ENCODE measurements at places on chromosomes 2 and 18.
A peak's percentile ranks its signal among the peaks of the same experiment; 100 is the strongest.

GRCh38 chr2:147665105-147665504 is 179.7 kb upstream of the ACVR2A start:
- peak; percentile 33 for DNase-seq

- no peak for DNase-seq
Observed at GRCh38 chr2:236715491-236715961, 145.9 kb downstream of the ACKR3 start.

DNA sequence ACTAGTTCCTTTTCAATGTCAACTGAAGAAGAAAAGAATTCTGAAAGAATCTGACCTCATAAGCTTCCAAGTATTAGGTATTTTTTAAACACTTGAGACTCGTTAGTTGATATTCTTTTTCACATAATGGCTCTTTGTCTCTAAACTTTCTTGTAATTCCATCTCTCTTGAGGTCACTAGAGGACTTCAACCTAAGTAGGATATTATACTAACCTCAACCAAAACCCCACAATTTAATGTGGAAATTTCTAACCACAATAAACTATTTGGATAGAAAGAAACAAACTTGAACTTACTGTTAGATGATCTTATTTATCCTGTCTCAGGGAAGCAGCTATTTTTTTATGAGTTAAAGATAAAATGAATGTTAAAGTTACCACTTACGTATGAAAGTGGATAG is 206.9 kb upstream of the FSIP2 start:
- no peak for DNase-seq

DNA sequence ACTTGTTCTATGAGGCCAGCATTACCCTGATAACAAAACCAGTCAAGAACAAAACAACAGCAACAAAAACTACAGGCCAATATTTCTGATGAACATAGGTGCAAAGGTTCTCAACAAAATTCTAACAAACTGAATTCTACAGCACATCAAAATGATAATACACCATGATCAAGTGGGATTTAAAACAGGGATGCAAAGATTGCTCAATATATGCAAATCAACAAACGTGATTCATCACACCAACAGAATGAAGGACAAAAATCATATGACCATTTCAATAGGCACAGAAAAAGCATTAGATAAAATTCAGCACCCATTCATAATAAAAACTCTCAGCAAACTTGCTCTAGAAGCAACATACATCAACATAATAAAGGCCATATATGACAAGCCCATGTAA is 173.6 kb downstream of the CAMKMT start:
- peak; percentile 10 for DNase-seq

DNA sequence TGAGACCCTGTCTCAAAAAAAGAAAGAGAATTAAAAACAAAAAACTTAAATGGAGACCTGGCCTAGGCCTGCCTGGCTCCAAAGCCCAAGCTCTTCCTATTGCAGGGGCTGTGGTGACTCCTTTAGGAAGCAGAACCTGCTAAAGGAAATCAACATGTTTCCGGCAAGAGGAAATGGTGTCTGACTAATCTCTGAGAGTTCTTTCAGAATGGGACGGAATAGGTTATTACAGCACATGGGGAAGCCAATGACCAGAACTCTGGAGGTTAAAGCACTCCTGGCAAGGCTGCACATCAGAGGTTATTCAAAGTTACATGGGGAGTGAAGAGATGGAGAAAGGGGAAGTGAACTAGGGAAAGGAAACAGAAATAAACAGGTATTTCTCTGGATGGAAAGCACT is 21.4 kb downstream of the KIF3C start:
- peak; percentile 64 for DNase-seq

DNA sequence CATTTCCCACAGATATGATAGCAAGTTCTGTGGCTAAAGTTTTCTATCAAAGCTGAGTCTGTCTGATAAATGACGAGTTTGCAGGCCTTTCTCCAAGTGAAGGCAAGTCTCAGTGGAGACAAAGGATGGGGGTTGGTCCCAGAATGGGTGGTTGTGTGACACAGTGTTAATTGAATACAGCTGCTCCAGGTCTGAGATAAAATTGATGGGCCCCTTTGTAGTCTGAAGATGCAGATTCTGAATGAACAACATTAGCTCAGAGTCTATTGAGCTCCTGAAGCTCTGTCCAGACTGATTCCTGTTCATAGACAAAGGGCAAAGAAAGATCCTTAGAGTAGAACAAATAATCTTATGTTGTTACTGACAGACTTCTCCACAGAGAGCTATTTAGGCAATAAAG is 296.9 kb upstream of the CYRIA start:
- no peak for DNase-seq

DNA sequence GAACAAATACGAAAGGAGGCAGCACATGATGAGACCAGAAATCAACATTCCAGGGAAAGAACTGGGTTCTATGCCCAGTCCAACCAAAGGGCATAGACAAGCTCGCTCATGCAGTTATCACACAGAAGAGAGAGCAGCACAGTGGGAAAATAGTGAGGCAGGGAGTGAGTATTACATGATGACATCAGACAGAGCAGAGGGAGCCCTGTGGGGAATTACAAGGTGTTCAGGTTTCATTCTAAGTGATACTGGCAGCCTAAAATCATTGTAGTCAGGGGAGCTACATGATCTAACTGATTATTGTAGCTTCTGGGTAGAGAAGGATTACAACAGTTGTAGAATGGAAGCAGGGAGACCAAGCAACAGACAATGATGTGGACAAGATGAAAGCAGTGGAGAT is 658.5 kb downstream of the ARHGAP15 start:
- DNase-seq = peak; percentile 8

DNA sequence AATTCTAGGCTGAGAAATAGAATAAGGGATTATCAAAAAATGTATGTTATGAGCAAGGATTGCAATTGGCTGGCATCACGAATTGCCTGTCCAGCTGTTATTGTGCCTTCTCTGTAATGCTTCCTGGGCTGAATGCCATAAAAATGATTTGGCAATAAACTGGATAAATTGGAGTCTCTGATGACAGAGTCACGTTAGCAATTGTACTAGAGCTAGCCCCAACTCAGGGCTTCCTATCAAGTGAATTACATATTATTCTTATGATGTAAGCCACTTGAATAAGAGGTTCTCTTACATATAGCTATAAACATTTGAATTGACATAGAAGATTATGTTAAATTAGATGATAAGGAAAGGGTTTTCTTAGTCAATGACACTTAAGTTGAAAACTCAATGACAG is 607.5 kb upstream of the REG3G start:
- DNase-seq = no peak

DNA sequence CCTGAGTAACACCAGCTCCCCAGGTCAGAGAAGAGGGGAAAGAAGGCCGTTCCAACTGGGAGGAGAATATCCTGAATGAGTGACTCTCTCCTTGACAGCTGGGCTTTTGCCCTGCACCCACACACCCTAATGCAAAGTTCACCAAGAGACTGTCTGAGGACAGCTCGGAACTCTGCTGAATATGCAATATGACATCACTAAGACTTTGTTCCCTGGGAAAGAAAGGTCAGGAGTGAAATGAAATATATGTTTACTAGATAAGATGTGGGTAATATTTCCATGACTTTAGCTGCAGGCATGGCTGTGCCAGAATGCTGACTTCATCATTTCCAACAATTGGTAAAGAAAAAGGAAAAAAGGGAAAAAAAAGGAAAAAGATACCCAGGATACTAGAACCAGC is 488.2 kb upstream of the RAB6C start:
- no peak for DNase-seq

- no peak for DNase-seq
Observed at GRCh38 chr2:192203876-192204275, 9.1 kb upstream of the TMEFF2 start.

DNA sequence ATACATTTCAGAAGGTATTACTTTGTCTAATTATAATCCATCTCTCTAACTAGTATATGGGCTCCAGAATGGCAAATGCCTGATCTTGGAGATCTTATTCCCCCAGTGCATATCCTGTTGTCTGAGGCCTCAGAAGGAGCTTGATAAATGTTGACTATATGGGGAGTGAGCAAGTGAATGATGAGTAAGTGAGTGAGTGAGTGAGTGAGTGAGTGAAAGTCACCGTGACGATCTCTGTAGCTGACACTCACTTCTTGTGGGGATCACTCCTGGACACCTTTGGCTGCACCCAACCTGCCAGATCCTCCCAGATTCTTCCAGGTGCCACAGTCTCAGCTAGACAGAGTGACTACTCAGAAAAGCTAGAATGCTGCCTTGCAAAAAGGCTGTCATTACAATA is 2.8 kb downstream of the XDH start:
- no peak for DNase-seq

- DNase-seq = no peak
Observed at GRCh38 chr2:126303113-126303512, 352.8 kb upstream of the GYPC start.

- DNase-seq = no peak
Observed at GRCh38 chr2:25402477-25402876, 60.8 kb upstream of the DNMT3A start.

- DNase-seq = peak; percentile 81
Observed at GRCh38 chr2:138274421-138275291, 226.9 kb upstream of the SPOPL start.

- no peak for DNase-seq
Observed at GRCh38 chr2:239596792-239597191, 196.0 kb upstream of the HDAC4 start.

DNA sequence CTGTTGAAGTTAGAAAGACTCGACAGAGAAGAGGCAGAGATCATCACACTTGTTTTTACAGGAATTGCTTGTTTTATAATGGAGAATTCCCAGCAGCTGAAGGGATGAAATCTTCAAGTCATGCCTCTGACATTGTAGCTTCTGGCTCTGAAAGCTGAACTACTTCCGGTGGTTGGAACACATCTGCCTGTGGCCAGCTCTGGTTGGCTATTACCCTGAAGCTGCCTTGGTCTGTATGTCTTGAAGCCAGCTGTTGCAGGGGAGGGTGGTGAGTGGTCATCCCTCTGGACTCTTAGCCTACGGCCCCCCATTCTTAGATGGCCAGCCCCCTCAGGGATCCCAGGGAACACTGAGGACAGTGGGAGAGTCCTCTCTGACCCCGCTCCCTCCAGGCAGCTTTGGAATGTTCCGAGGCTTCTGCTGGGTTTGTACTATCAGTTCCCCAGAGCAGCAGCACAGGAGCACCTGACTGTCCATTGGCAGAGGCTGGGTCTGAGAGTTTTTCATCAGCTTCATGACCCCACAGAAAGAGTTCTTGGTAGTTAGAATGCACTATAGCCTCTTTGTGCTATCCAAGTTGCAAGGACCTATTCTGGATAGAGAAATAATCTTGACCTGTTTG is 87.4 kb upstream of the CAPN13 start:
- no peak for DNase-seq

DNA sequence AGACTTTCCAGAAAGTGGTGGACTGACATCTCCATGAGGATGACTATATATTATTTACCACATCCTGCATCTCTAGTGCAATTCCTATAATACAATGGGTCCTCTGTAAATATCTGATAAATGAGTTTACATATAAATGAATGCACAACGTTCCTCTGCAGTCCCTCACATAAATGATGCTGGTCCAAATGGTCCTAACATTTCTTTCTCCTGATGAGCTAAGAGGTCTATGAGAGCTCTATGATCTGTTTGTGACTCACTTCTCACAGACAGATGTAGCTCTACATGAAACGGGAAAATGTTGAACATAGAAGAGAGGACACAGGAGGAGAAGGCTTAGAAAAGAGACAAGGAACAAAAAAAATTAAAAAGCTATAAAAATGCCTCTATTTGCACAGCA is 201.2 kb upstream of the PIK3C3 start:
- DNase-seq = peak; percentile 21

GRCh38 chr2:6832596-6833299 is 33.0 kb downstream of the CMPK2 start:
- no peak for DNase-seq

DNA sequence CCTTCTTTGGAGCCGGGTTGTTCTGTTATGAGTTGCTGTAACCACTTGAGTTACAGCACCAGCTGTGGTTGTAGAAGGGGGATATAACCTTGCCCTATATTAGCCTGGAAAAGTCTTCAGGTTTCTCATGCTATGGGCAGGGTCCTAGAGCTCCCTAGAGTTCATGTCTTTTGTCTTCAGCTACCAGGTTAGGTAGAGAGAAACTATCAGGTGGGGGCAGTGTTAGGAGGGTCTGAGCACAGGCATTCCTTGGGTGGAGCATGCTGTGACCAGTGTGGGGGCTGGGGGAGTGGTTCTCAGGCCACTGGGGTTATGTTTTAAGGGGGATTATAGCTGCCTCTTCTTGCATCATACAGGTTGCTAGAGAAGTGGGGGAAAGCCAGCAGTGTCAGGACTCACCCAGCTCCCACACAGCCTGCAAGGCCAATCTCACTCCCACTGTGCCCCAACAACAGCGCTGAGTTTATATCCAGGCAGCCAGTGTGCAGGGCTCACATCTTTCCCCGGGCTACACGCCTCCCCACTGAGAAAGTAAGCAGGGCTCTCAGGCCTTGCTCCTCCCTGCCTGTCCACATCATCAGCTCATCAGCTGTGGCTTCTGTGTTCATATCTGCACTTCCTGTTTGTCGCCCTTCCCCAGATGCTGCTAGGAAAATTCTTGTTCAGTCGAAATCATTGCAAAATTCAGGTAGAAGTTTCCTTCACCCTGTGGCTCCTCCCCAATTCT is 133.8 kb upstream of the NRXN1 start:
- no peak for DNase-seq

GRCh38 chr2:202769201-202769600 is 102.4 kb downstream of the ICA1L start:
- DNase-seq = no peak
